Astrocyte (in vitro differentiated cells and primary cell): ENCODE measurements at places on chromosomes 3 and 15.
A peak's percentile ranks its signal among the peaks of the same experiment; 100 is the strongest.

GRCh38 chr15:66661432-66662096 lies 40.5 kb upstream of the SMAD6 start:
- no peak for DNase-seq

DNA sequence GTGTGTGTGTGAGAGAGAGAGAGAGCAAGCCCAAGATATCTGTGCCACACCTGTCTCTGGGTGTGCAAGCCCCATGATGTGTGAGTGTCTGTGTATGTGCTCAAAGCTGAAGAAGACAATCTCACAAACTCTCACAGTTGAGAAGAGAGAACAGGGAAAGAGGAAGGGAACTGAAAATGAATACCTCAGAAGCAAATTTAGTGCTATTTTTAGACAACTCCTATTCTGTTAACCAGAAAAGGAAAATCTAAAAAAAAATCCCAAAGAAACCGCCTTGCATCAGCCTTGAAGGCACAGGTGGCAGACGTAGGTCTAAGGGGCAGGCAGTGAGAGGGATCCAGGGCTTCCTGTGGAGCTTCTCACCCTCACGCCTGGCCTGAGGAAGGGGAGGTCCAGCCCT lies 47.8 kb downstream of the ATP2B2 start:
- DNase-seq: no peak

GRCh38 chr3:181486141-181486885 lies 225.4 kb upstream of the SOX2 start:
- no peak for DNase-seq

DNA sequence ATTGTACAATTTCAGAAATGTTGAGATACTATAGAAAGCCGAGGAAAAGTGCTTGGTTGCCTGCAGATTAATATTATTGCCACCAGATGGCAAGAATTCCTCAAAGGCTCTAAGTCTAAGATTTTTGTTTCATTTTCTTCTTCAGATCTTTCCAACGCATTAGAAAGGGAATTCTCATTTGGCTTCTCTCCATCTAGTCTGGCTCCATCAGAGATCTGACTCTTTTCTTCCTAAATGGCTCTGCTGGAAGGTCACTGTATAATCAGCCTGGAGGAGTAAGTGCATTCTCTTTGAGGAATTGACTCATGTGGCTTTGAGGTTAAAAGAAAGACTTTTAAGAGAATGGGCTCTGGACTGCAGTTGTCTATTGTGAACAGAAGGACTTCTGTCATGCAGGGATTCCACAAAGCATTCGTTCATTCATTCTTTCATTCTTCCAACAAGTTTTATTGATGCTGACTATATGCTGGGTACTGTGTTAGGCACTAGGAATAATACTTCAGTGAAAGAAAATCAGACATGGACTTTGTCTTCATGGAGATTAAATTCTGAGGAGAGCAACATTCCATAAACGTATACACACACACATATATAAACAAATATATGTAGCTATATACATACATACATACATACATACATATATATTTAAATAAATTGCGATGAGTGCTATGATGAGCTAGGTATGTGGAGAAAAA lies 55.3 kb downstream of the SLC28A2 start:
- DNase-seq: peak; percentile 65

DNA sequence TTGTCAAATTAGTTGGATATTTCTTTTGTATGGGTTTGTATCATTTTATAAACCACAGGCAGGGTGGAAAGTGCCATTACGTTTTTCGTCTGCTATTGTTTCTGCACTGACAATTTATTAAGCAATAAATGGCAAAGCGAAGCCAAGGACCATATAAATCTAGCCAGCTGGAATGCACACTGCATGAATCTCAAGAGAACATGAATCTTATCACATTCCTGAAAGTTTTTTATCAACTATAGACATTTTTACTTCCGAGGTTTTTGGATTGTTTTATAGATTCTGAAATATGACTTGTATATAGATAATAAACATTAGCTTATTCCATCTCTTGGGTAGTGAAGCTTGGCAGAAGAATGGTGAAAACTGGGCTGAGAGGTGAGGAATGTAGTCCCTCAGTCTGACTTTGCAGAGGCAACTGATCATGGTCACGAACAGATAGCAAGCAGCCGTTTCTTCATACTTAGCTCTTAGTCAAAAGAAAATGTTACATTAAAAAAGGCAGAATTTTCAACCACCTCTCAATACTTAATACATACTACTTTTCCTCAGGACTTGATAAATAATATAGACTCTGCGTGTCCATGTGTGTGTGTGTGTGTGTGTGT lies 102.7 kb downstream of the OSBPL10 start:
- DNase-seq: peak; percentile 74

GRCh38 chr3:97841956-97842355 lies 20.1 kb downstream of the CRYBG3 start:
- DNase-seq: no peak

DNA sequence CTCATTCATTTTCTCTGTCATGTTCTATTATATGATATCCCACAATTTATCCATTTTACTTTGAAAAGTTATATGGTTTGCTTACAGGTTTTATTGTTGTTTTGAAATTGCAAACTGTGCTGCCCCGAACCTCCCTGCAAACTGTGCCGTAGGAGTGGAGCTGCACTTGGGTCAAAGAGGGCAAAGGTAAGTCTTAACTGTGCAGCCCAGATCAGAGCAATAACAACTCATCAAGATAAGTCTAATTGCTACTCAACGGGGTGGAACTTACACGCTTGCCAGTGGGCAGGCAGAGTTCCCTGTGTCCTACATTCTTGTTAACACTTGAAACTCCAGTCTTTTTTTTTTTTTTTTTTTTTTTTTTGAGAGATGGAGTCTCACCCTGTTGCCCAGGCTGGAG lies 33.2 kb downstream of the ZDHHC19 start:
- no peak for DNase-seq

DNA sequence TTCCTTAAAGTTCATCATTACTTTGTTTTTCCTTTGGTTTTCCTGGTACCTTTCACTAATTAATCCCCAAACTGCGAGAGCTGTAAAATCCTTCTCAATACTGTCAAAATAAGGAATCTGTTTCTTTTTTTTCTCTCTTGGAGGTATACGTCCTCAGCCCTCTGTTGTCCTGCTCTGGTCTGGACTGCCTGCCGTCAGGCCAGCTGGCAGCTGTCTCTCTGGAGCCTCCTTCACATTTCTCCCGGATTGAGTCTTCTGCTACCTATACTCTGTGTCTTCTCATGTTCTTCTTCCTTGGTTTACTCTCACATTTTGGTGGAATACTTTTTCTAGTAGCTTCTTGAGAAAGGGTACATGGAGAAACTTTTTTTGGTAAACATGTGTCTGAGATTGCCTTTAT lies 13.8 kb downstream of the TATDN2 start:
- no peak for DNase-seq

DNA sequence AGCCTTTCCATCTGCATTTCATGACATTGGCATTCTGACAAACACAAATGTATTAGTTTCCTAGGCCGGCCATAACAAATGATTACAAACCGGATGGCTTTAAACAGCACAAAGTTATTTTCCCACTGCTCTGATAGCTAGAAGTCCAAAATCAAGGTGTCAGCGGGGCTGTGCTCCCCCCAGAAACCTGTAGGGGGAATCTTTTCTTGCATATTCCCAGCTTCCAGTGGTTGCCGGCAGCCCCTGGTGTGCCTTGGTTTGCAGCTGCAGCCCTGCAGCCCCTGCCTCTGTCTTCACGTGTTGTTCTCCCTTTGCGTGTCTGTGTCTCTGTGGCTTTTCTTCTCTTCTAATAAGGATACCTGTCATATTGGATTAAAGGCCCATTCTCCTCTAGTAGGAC lies 79.0 kb upstream of the CDV3 start:
- no peak for DNase-seq

DNA sequence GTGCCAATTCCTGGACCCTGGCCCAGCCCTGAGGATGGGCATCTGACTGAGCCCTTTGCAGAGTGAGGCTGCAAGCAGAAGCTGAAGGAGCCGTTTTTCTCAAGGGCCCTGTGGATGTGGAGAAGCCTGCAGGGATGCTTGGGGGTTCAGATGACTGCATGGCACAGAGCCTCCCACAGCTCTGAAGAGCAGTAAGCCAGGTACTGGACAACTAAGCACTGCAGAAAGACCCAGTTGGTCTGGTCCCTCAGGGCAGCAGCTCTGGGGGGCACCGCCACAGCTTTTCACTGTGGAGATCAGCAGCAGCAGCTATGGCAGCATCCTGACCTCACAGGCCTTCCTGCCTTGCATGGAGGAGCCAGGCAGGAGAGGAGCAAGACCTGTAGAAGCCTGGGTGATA lies 67.6 kb downstream of the CRYGS start:
- DNase-seq: no peak

DNA sequence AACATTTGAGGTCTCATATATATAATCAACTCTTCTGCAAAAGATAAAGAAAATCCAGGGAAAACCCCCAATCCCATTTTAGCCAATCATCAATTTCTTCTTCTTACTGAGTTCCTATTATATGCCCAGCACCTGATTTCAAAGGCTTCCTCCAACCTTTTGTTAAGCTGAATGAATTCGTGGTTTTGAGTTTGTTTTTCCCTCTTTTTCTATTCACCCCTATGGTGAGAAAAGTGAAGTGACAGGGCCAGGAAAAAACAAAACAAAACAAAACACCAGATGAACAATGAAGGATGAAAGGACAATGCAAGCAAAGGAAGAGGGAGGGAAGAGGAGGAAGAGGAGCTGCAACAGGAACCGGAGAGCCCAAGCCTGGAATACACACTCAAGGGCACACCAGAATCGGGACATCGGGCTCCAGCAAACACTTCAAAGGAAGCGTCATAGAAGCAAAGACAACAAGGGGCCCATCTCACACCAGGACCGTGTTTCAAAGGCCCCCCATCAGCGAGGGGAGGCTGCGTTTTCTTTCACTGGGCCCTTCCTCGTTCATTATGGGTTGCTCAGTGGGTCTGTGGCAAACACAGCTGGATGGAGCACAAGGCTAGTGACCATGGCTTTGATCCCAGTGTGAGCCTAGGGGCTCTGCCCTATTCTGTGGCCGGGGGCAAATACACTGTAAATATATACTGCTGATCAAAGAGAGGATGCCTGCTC lies 50.2 kb downstream of the VGLL4 start:
- DNase-seq: no peak

- DNase-seq: no peak
These were observed 80.1 kb downstream of the LEKR1 start for GRCh38 chr3:156906275-156906674.

DNA sequence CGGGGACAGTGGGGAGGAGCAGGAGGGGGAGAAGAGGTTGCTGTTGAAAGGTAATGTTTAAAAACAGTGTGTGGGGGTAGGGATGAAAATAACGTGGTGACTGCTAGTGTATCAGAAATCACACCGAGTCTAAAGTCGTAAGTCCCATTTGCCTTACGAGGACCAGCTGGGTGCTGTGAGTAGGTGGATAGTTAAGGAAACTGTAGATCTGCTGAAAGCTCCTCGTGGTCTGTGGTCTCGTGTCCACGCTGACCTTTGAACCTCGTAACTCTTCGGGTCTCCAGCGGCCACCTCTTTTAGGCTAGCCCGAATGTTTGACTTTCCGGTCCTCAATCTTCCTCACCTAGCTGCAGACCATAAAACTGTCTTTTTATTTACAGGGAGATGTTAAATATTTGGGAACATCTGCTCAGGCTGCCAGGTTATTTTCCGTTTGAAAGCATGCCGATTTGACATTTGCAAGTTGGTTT lies 29.3 kb upstream of the ST3GAL6 start:
- peak; percentile 8 for DNase-seq

- no peak for DNase-seq
These were observed 214.2 kb downstream of the MEIS2 start for GRCh38 chr15:36886191-36886590.

- no peak for DNase-seq
These were observed 73.0 kb downstream of the UQCC5 start for GRCh38 chr3:52609316-52609815.

- no peak for DNase-seq
These were observed 80.6 kb downstream of the LSM3 start for GRCh38 chr3:14258906-14259904.

DNA sequence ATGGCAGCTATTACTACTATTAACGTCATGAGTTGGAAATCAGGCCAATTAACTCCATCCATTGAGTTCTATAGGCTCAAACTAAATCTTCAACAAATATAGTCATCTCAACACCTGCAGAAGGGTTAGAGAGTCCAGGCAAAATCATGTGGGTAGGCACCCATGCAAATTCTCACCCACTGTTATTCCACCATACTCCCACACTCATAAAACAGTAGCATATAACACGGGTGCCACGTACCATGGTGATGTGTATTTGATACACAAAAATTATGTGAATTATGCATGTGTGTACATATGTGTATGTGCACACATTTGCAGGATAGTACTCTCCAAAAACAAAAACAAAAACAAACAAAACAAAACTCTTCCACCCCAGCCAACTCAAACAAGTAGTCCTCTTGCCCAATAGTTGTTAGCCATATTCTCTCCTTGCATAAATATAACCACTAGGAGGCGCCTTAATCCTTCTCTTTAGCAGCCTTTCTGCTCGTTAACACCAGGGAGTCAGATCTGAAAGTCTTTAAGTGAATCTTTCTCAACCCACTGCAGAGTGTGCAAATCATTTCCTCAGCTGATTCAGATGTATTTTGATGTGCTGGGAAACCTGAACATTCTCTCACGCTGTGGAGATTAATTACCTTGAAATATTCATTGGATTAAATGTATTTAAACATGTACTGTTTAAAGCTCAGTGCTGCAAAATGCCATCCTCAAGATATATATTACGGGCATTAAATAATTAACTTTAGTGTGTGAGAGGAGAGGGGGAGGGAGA lies 38.0 kb upstream of the COPB2 start:
- DNase-seq: peak; percentile 41

GRCh38 chr3:61824553-61825135 lies 263.3 kb downstream of the PTPRG start:
- no peak for DNase-seq

GRCh38 chr3:16335772-16336645 lies 71.0 kb downstream of the OXNAD1 start:
- no peak for DNase-seq

DNA sequence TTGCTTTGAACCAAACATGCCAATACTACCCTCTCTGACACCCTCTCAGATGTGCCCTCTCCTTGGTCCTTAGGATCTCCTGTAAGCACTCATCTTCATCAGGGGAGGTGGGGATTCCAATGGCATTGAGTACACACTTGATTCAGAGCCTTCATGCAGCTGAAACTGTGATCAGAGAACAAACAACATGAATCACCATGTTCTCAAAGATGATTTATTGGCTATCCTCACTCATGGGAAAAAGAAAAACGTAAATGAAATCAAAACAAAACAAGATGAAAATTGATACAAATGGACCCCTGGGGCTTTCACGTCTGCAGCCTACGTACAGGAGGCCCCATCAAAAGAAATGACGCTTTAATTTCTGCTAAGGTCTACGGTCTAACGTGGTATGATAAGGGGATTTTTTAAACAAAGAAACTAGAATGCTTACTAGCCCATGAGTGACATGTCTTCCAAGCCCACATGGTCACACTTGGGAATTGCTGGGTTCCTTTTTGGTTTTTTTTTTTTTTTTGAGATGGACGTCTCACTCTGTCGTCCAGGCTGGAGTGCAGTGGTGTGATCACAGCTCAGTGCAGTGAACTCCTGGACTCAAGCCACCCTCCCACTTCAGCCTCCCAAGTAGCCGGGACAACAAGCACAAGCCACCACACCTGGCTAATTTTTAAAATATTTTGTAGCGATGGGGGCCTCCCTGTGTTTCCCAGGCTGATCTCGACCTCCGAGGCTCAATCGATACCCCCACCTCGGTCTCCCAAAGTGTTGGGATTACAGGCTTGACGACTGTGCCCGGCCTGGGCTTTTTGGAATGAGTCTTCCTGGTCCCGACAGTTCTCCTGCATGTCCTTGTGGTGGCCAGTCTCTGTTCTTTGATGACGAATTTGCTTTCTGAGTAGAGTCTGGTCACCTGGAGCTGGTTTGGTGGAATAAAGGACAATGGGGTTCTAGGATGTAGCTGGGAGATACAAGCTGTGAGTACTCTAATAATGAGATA lies 202.6 kb downstream of the XXYLT1 start:
- DNase-seq: no peak
